ENCODE measurements at places on chromosomes 1 and 21.

- DNase-seq, result no peak
These were observed 251.2 kb downstream of the ZNF326 start for GRCh38 chr1:90246069-90246468.

DNA sequence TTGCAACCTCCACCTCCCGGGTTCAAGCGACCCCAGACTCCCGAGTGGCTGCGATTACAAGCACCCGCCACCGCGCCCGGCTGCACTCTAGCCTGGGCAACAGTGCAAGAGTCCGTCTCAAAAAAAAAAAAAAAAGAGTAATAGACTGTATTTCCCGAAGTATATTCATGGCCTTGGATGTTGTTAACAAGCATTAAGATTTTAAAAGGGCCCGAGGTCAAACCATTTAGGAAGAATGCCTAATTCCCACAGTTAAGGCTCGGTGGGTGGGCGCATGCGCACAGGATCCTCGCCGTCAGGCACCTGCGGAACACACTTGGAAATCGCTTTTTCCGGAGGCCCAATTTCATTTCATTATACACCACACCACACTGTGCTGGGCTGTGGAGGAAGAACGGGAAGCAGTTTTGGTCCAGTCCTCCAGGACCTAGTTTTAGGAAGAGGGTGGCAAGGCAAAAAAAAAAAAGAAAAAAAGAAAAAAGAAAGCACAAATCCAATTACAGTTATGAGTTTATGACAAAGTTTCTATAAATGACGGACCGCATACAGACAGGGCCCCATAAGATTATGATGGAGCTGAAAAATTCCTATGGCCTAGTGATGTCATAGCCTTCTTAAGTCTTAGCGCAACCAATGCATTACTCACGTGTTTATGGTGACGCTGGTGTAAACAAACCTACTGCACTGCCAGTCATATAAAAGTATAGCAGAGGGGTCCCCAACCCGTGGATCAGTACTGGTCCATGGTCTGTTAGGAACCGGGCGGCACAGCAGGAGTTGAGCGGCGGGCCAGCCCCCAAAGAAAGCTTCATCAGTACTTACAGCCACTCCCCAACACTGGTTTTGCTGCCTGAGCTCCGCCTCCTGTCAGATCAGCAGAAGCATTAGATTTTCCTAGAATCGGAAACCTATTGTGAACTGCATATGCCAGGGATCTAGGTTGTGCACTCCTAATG is 38.2 kb downstream of the H3-3A start:
- no peak for DNase-seq

GRCh38 chr21:32411350-32412161 is 950 bp upstream of the EVA1C start:
- peak; percentile 54 for DNase-seq

- no peak for DNase-seq
These were observed 6.0 kb downstream of the CFAP74 start for GRCh38 chr1:1997576-1997975.

GRCh38 chr1:199743227-199743626 is 284.3 kb upstream of the NR5A2 start:
- no peak for DNase-seq

DNA sequence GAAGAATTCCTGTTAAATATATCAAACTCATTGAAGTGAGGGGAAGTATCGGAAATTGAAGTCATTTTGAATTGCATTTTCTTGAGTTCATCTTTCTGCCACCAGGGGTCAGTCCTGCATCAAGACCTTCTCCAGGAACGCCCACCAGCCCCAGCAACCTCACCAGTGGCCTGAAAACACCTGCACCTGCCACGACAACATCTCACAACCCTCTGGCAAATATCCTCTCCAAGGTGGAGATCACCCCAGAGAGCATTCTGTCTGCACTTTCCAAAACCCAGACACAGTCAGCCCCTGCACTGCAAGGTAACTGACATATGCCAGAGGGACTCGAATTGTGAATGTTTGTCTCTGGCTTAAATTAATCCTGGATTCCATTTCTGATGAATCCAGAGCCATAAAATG is 22.8 kb upstream of the TARS2 start:
- peak; percentile 38 for DNase-seq

DNA sequence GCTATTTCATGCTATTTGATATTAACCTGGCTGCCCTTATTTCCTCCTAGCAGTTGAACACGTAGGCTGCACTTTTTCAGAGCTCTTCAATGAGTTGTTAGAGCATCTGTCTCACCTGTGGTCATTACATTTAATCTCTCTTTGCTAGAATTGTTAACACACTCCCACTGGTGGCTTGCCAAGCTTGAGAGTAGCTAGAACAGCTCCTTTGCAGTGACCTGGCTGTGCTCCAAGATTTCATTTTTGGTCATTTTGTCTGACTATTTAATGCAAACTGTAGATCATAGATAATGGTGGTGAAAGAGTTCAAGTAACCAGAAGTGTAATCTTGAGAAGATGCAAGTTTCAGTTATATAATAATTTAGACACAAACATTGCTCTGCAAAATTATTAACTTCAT is 105.6 kb downstream of the LRRC7 start:
- no peak for DNase-seq

DNA sequence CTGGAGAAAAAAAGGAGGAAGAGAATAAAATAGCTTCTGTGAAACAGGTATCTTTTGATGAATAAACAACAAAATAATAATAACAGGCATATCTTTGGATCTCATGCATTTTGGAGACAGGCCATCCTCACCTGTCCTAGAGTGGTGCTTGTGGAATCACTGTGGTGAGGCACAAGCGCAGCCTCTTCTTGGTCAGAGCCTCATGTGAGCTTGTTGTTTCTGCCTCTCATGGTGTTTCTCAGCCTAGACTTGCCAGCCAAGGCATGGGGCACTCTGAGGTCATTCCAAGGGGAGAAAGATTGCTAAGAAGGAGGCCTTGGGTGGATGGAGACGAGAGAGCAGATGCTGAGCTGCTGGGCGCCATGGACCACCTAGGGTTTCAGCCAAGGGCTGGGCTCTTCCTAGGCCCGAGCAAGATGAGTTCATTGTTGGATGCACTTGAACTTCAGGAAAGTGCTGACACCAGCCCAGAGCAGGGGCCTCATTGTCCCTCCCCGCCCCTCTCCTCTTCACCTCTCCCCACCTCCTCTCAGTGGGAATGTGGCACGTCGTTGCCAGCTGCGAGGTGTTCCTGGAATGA is 49.5 kb downstream of the ATP5PO start:
- no peak for DNase-seq

DNA sequence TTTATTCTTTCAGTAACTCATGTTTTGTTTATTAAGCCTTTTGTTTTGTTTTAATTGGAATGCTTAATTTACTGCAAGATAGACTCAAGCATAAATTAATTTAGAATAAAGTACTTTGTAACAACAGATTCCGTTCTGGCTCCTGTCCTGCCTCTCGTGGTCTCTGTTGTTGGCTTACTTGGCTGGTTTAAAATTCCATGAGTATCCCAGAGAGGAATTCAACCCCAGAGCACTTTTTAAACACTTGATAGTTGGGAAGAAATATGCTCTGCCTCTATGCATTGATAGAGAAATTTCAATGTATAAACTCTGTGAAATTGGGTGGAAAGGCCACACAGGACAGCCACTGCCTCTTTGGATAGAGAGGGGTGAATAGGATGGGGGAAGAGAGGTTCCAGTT is 89.7 kb downstream of the ATP5PO start:
- no peak for DNase-seq

DNA sequence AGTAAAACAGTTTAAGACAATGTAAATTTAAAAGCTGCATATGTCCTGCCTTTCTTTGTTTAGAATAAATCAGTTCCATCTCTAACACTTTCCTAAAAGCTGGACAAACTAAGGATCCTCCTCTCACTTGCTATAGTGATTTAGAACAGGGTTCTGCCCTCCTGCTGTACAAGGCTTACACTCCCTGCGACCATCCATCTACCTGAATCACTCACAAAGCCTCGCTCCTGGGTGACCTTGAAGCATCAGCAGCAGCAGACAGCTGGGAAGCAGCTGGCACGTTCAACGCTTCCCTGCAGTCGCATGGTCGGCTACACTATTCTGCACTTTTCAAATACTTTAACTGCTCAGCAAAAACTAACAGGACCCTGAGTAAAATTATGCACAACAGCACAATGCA is 128.0 kb downstream of the NTPCR start:
- no peak for DNase-seq

DNA sequence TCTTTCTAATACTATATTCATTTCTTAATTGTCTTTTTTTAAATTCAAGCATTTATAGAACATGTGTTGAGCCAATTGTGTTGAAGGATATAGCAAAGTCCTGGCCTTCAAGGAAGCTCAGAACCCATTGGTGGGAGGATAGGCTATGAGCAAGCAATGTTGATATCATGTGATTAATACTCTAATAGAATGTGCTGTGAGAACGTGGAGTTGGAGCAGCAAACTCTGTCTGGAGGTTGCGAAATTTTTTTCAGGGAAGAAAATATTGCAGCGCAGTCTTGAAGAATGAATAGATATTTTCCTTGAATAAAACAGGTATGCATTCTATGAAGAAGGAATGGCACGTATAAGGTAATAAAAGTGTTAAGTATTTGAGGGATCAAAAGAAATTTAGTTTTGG is 229.2 kb upstream of the KCNK2 start:
- DNase-seq, result no peak

- DNase-seq, result no peak
These were observed 126.1 kb downstream of the CDC42BPA start for GRCh38 chr1:227192163-227192562.

DNA sequence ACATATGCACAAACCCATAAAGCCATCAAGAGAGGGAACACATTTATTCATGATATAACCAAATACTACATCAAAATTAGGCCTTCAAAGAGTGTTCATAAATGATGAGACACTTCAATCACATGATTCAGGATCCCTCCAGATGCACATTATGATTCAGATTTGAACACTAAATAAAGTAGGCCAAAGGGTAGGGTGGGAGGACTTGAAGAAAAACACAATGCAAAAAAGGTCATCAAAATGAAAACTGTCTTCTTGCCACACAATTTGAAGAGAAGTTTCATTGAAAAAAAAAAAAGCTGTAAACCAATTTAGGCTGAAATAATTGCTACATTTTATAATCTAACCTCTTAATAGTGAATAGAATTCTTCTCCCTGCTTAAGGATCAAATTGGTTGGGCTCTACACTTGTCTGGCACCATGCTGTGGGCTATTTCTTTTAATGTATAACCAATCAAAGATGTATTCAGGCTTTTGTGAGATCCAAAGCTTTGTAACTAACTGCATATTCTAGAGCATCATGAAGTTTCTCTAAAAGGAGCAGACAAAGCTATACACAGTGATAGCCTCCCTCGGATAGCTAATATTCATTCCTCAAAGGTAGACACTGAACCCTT is 58.1 kb downstream of the ZSWIM5 start:
- no peak for DNase-seq

DNA sequence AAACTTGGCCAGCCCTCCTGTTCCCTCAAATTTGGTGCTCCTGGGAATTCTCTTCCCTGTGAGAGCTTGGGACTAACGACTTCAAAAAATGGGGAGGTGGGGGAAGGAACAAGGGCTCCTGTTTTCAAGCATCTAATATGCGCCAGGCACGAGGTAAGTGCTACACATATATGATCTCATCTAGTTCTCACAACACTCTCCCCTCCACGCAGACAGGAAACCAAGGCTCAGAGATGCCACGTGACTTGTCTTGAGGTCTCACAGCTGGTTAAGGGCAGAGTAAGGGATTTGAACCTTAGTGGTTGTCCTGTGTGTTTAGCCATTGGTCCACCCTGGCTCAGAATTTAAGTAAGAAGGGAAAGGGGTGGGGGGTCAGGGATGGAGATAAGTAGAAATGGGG is 125.9 kb downstream of the DMRTB1 start:
- no peak for DNase-seq

- DNase-seq, result no peak
These were observed 105.5 kb downstream of the CRYAA start for GRCh38 chr21:43274022-43274945.

GRCh38 chr21:42683371-42684108 is 30.1 kb downstream of the PDE9A start:
- DNase-seq, result no peak

- no peak for DNase-seq
These were observed 114.4 kb downstream of the DMRTA2 start for GRCh38 chr1:50308878-50309277.

- no peak for DNase-seq
These were observed 25.4 kb downstream of the UROD start for GRCh38 chr1:45037456-45037855.

DNA sequence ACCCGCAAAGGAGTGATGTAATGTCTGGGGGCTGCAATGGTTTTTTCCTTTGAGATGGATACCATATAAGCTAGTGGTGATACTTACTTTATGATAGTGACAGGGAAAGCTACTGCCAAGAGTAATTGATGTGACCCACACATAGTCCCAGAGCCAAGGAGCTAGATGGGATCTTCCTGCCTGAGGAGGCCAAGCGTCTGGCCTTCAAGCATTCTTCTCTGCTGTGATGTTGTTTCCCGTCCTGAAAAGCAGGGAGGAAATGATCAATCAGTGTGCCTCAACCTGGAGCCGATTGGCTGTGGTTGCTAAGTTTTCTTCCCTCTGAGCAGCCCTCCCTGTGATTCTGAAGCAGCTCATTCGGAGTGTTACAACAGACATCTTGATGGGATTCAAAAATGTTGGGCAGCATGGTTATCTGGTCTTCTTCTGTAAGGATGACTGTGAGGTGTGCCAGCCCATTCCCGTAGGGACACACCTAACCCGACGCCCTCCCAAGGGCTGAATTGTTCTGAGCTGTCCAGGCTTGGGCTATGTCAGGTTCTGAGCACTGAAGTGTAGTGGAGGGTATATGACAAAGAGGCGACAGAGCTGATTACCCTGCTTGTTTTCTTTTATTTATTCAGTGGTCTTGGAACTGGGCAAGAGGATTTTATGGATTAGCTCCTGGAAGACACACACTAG is 56.7 kb downstream of the UCK2 start:
- DNase-seq, result no peak

DNA sequence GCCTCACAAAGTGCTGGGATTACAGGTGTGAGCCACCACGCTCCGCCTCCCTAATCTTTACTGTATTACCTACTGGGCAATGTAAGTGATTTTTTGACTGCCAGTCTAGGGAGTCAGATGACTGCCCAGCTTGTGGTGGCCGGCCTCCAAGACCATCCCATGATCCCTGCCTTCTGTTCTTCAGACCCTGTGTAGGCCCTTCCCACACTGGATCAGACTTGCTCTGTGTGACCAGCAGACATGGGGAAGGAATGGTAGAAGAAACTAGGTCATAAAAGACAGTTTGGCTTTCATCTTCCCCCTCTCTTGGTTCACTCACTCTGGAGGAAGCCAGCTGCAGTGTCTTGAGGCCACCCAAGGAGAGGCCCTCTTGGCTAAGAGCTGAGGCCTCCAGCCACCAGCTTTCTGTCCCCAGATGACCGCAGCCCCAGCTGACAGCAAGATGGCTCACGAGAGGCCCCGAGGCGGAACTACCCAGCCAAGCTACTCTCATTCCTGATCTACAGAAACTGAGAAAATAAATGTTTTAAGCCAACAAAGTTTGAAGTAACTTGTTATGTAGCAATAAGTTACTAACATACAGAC is 14.5 kb upstream of the CBR3 start:
- DNase-seq, result no peak

DNA sequence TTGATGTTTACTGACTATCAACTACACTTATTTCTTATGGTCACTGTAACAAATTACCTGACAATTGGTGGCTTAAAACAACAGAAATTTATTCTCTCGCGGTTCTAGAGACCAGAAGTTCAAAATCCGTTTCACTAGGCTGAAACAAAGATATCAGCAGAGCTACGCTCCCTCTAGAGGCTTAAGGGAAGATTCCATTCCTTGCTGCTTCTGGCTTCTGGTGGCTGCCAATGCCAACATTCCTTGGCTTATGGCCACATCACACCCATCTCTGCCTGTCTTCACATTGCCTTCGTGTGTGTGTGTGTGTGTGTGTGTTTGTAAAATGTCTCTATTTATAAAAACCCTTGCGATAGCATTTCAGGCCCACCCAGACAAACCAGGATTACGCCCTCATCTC is 66.4 kb downstream of the LMX1A start:
- no peak for DNase-seq
